ENCODE measurements at places on chromosomes 7 and 10.
A peak's percentile ranks its signal among the peaks of the same experiment; 100 is the strongest.

DNA sequence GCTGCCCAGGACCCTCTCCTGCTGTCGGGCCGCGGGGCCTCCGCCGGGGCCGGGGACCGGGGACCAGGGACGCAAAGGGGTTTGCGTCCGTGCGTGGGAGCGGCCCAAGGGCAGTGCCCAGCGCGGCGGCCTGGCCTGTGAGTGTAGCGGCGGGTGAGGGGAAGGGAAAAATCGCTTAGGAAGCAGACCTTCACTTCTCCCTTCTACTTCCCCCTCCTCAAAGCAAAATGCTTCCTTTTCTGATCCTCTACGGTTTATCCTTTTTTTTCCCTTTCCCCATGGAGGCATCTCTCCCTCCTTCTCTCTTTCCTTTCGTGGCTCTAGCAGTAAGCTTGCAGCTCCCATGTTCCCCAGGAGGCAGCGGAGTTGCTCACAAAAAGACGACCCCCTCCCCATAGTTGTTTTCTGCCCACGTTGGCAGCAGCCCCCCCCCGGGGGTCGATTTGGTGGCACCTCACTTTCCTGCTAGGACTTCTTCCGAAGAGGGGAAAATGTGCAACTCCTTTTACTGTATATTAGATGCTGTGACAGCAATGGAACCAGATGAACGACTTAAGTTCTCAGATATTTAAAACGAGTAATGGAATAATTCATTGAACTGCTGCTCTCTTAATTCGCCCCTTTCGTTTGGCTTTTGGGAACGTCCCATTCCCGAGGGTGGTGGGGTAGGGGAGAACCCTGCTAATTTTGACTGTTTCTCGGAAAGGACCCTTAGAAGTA, 724 bp downstream of the CAPZA2 start:
- peaks cover 4% of the 10 kb centered on the region for H3K36me3 ChIP-seq
- peak overlapping the region; percentile 100 for H3K4me3 ChIP-seq
- peaks cover 13% of the 10 kb centered on the region for H3K4me1 ChIP-seq
- H3K27me3 ChIP-seq = no peaks in the 10 kb centered on the region

GRCh38 chr7:47580175-47580706, 1.7 kb downstream of the TNS3 start:
- H3K27ac ChIP-seq = peak overlapping the region; percentile 78
- peak overlapping the region; percentile 96 for H3K4me3 ChIP-seq

DNA sequence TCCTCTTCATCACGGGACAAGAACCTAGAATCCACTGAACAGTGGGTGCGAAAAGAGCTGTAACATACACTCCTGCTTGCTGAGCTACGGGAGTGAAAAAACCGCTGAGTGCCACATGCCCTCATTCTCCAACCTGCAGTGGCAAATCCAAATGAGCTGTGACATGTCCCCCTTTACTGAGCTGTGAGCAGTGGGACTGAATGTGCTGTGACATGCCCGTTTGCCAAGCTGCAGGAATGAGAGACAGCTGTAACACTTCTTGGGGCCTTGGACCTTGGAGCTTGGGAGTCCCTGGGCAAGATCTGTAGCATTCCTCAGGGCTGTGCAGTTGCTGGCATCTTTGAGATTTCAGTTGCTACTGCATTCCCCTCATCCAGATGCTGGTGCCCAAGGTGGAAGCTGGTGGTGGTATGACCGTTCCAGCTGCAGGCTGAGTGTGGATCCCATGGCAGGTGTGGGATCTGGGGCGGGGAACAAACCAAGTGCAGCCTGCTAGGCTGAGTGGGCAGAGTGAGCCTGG, 85.0 kb downstream of the TMEM106B start:
- H3K4me3 ChIP-seq = no peak overlapping the region
- H3K27ac ChIP-seq = no peak overlapping the region
- DNase-seq = no peak
- H3K36me3 ChIP-seq = peaks cover 4% of the 10 kb centered on the region

GRCh38 chr10:114038819-114039218, 4.8 kb upstream of the ADRB1 start:
- DNase-seq = no peak
- no peak overlapping the region for H3K27ac ChIP-seq
- H3K4me3 ChIP-seq = no peak overlapping the region

- DNase-seq = no peak
- peak overlapping the region; percentile 36 for H3K27ac ChIP-seq
- H3K36me3 ChIP-seq = no peaks in the 10 kb centered on the region
- H3K4me1 ChIP-seq = peaks cover 14% of the 10 kb centered on the region
- H3K4me3 ChIP-seq = no peak overlapping the region
Observed at GRCh38 chr7:151706277-151707104, 170.4 kb downstream of the PRKAG2 start.

GRCh38 chr10:83539528-83540308, 599.6 kb upstream of the GHITM start:
- no peak overlapping the region for H3K27ac ChIP-seq
- no peaks in the 10 kb centered on the region for H3K27me3 ChIP-seq
- no peak for DNase-seq
- peaks cover 17% of the 10 kb centered on the region for H3K4me1 ChIP-seq
- no peak overlapping the region for H3K4me3 ChIP-seq
- no peaks in the 10 kb centered on the region for H3K36me3 ChIP-seq

GRCh38 chr10:126893206-126893605, 12.0 kb upstream of the DOCK1 start:
- H3K27ac ChIP-seq = no peak overlapping the region
- H3K4me3 ChIP-seq = no peak overlapping the region
- DNase-seq = no peak
- peaks cover 3% of the 10 kb centered on the region for H3K27me3 ChIP-seq

GRCh38 chr7:48144291-48144768, 26.9 kb upstream of the ABCA13 start:
- peaks cover 11% of the 10 kb centered on the region for H3K4me1 ChIP-seq
- peaks cover 5% of the 10 kb centered on the region for H3K27me3 ChIP-seq
- H3K36me3 ChIP-seq = no peaks in the 10 kb centered on the region
- H3K4me3 ChIP-seq = no peak overlapping the region
- H3K27ac ChIP-seq = no peak overlapping the region
- no peak for DNase-seq

DNA sequence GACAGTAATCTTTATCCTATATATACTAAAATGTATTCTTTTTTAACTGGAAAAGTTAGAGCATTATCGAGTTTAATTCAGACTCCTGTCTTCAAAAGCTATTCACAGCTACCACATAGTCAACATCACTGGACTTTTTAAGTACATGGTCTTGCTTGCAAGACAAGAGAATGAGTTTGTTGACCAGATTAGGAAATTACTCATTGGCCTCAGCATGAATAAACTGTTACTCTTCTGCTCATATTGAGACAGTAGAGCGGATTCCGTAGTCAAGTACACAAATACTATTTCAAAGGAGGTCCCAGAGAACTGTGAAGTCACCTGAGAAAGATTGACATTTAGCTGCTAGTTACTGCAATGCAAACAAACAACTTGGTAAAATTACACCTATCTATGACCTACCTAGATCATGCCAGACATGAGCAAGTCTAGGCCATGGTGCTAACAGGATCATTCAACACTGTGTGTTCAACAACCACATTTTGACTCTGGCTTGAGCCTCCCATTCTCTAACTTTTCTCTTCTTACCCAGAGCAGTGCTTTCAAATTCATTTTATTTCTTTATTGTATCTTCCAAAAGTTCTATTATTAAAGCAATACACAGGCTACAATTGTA, 280.9 kb downstream of the NEBL start:
- H3K27ac ChIP-seq = no peak overlapping the region
- H3K36me3 ChIP-seq = no peaks in the 10 kb centered on the region
- no peak overlapping the region for H3K4me3 ChIP-seq
- no peaks in the 10 kb centered on the region for H3K4me1 ChIP-seq

GRCh38 chr10:127996586-127996985, 89.7 kb downstream of the PTPRE start:
- H3K36me3 ChIP-seq = no peaks in the 10 kb centered on the region
- H3K27ac ChIP-seq = no peak overlapping the region

- H3K4me1 ChIP-seq = peaks cover 16% of the 10 kb centered on the region
- H3K27ac ChIP-seq = no peak overlapping the region
- H3K27me3 ChIP-seq = peaks cover 12% of the 10 kb centered on the region
- no peaks in the 10 kb centered on the region for H3K36me3 ChIP-seq
- DNase-seq = no peak
- H3K4me3 ChIP-seq = no peak overlapping the region
Observed at GRCh38 chr10:126508535-126509040, 120.3 kb upstream of the ADAM12 start.

- DNase-seq = no peak
- H3K4me1 ChIP-seq = peaks cover 13% of the 10 kb centered on the region
- peaks cover 3% of the 10 kb centered on the region for H3K27me3 ChIP-seq
- no peak overlapping the region for H3K4me3 ChIP-seq
Observed at GRCh38 chr7:2785071-2785500, 59.0 kb downstream of the GNA12 start.

Measured in type B pancreatic cell (in vitro differentiated cells).